Cerebellar nuclear complex (tissue), 1 donor: ENCODE measurements at places on chromosomes 11 and 22.

DNA sequence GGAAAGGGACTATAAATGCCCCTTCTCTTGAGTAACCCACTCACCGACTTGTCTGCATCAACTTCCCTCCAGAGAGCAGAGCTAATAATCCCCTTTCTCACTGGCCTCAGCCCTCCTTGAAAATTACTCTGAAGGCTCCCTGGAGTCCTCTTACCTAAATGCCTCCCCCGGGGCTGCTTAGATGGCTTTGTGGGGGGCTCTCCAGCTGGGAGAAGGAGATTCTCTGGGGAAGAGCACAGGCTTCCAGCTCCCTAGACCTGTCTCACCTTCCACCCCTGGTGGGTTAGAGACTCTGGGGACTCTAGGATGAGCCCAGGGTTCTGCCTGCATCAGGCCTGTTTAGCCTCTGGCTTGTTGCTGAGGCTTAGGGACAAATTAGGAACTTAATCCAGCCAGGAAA is 39.8 kb downstream of the MIAT start:
- no peak for DNase-seq

DNA sequence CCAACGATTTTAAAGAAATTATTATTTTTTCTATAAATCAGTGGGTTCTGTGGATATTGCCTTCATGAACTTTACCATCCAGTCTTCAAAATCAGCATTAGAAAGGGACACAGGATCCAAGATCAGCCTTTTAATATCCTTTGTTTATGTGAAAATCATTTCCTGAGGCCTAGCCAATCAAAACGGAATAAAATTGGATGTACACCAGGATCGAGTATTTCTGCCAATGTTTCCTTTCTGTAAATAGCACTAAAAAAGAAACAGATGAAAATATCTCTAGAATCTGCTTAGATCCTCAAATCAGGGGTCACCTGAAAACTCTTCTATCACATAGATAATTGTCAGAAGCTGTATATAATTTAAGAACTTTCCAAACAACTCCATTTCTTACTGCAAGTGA is 1598.5 kb downstream of the LRRC4C start:
- no peak for DNase-seq

GRCh38 chr11:101583251-101584128 is at the start of gene TRPC6:
TSS of gene TRPC6 (minus strand) at chr11:101584007. CDS start at chr11:101583503, 504 bp downstream.
- no peak for DNase-seq

GRCh38 chr11:118117790-118118601 is 31.2 kb upstream of the SMIM35 start:
- DNase-seq, result no peak

DNA sequence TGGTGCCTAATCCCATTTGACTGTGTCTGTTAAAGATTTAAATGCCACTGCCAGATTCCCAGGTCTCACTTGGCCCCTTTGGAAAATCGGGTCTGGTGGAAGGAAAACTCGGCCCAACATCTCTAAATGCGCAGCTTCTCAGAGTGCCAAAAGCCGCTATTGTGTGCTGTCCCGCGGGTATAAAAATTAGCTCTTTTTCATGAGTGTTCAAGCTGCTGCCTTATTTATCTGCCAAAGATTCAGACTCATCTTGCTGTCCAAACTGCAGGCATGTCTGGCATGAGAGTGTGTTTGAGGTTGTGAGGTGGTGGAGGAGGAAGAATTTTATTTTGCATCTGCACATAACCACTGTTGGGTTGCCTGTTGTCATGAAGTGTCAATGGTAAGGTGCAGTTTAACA is 91.4 kb downstream of the NELL1 start:
- no peak for DNase-seq

DNA sequence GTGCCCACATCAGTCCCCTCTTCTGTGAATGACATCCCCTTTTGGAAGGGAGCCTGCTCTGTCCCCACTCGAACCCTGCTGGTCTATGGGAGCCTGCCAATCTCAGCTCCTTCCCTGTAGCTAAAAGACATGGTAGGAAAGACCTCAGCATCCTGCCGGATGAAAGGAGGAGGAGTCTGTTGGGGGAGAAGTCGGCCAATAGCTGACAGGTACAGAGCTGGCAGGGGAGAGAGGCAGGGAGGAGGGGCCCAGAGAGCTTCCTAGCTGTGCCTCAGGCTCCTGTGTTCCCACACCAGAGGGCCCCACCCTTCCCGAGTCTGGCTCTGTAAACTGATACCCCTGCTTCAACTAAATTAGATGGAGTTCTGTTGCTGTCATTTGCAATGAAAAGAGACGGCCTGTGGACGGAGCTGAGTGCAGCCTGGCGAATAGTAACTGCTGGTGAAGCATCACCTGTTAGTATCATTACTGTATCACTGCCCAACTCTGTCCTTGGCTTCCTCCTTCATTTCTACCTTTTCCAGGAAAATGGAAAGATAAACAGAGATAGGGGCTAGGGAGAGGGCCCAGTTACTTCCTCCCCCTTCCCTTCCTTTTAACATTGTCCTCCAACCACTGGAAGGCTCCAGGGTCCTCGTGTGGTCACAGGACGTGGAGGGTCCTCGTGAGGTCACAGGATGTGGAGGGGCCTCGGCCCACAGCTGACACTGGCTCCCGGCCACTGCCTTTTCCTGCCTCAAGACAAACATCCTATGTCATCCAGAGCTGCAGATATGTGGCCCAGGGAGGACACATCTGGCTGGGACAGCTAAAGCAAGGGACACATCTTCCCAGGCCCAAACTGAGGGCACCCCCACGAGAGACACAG is 15.1 kb downstream of the FXYD6 start:
- no peak for DNase-seq

DNA sequence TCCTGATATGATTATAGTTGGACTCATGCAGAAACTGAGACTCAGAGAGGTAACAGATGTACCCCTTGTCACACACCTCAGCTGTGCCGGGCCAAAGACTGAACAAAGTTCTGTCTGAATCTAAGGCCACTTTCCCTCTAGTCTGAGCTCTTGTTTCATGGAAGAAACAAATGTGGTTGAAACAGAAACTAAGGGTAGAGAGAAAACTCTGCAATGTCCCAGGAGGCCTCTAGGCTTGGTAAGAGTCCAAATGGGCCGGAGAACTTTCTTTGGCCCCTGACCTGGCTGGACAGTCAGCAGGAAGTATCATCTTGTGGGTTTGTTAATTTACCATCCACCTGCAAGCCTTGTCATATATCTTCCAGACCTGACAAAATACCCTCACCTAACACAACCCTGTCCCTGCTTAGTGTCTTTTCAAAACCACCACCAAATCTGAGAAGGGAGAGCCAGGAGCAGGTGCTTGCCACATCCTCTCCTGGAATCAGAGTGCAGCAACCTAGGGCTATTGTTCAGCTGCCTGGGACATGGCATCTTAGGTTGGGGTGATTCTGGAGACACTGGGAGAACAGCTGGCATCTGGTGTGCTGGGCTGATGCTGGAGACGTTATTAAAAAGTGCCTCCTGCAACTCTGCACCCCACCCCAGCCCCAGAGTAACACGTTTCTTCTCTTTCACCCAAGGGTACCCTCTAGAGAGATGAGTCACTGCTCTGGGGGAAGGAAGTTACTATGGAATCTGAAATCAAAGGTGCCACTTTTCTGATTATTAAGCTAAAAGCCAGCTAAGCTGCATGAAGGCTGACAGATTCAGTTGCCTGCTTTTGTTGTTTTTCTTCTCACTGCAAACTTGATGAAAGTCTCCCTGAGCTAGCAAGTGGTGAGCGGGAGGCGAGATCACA is 126.3 kb upstream of the TIMP3 start:
- DNase-seq, result no peak

DNA sequence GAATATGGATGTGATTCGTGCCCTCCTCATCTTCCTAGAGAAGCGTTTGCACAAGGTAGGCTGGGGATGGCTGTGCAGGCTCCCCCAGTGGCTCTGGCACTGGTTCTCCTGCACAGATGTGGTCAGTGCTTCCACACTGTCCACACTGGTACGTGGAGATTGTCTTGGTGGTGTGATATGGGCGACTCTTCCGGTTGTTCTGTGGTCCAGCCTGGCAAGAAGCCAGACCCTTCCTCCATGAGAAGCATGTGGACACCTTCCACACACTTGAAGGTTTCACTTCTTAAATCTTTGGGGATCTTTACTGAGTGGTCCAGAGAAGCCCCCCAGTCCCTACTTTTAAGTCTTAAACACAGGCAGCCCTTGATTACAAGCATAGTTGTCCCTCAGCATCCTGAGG is 3.8 kb downstream of the RIC8A start:
- DNase-seq, result no peak

DNA sequence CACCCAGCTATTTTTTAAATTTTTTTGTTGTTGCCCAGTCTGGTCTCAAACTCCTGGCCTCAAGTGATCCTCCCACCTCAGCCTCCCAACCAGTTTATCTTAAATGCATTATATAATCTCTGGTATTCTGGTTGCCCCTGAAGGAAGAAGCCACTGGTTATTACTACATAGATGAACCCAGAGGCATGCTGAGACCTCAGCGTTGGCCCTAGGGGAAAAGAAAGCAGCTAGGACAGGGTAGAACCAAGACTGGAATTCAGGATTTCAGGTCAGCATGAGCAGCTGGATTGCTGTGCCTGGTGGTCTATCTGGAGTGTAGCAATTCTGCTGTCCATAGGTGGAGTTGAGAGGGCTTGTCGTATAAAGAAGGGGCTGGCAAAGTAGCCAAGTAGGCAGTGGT is 67.2 kb downstream of the PARVA start:
- no peak for DNase-seq

DNA sequence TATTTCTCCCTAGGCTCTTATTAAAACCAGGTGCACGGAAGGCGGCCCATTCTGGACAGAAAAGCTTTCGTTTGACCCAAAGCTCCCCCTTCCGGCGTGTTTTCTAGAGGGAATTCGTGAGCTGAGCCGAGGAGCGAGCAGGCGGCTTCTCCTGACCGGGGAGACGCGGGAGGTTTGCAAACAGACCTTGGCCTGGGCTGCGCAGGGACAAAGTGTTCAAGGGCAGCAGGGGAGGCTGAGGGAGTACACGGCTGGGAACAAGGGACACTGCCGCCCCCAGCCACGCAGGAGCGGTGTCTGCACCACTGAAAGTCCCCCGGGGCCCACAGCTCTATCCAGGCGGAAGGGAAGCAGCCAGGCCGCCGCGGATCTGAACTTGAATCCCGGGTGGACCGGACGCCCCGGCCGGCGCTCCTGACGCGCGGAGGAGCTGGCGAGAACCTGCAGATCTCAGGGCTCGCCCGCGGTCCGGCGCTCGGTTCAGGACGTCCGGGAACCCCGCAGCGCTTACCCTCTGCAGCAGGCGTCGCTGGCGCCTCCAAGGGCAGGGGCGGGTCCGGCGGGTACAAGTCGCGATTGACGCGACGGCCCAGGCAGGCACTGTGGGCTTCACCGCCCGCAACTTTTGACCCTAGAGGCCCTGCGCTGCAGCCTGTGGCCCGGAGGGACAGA is 101.9 kb downstream of the WT1 start:
- no peak for DNase-seq

- DNase-seq, result no peak
Measured at GRCh38 chr11:128548649-128549255, 38.6 kb downstream of the ETS1 start.
